ENCODE measurements at places on chromosomes 7 and 10.

DNA sequence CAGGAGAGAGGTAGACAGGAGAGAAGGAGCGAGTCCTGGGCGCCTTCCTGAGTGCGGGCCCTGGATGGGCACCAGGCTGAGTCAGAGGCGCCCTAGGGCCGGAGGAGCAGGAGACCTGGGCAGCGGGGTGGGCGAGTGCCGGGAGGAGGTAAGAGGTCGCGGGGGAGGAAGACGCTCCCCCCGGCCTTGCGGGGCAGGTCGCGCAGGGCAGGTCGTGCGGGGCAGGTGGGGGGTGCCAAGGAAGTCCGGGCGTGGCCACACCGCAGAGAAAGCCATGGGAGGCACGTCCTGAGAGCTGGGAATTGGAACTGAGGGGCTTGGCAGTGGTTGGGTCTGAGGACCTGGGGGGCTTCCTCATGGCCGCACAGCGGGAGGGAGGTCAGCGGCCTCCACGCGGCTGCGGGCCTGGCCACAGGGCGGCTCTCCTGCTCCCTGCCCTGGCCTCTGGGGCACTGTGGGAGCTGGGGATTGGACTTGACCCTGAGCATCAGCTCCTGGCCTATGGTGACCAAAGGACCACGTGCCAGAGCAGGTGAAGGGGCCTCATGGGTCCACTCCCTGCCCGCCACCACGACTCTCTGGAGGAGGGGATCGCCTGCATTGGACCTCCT, 935 bp downstream of the MMP21 start:
- DNase-seq = no peak

- DNase-seq = no peak
These were observed 31.7 kb downstream of the CAMK2B start for GRCh38 chr7:44293561-44294324.

DNA sequence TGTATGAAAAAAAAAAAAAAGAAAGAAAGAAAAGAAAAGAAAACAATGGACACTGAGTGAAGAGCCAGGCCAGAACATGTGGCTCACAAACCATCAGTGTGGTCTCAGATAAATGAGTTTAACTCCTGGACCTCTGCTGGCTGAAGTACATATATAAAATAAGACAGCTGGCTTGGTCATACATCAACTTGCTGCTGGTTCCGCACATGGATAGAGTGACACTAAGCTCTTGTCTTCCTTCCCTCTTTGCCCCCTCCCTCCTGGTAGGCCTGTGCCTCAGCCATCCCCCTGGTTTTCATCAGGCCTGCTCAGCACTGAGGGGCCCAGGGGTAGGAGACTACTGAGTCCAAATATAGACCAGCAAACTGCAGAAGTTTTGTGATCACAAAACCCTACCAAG, 58.1 kb upstream of the DGKI start:
- no peak for DNase-seq

GRCh38 chr10:54441275-54441674, 359.8 kb downstream of the PCDH15 start:
- no peak for DNase-seq

DNA sequence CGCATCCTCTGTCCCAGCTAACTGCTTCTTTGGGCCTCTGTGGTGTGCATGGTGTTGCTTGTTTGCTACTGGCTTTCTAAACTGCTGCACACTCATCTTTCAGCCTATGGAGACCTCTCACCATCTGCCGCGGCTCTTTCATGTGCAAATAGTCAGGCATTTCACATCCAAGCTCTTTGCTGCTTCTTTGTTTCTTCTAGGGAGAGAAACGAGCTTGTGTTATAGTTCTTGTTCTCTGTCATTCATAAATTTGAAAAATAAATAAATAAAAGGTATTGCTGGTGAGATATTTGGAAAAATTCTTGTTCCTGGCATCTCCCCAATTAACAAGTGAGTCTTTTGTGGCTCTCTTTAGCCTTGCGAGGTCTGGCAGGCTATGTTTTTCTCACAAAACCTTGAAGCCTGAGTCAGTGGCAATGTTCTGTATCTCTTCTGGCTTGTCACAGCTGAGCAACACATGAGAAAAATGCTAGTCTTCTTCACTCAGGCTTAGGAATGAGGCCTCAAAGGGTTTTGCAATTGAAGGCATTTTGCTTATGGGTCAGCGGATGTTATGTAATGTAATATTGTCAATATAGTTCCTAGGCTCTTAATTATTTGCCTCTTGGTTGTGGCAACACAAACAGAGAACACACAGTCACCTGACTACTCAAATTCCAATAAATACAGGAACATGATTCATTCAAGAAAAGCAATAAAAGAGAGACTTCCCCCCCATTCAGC, 274.0 kb downstream of the FRMD4A start:
- DNase-seq = no peak

All from SHP77 treated with DMSO at 0.1 percent for 48 hours (cell line).